Stimulated activated CD4-positive, alpha-beta T cell treated with anti-CD3 and anti-CD28 coated beads, Interleukin-4, amount 100 ng/mL, for 24 hours (primary cell): ENCODE measurements at places on chromosomes 4 and X.

GRCh38 chr4:122622400-122622799 is 1.5 kb upstream of the IL21 start:
- DNase-seq = no peak

- no peak for DNase-seq
Observed at GRCh38 chr4:8005814-8006215, 66.2 kb upstream of the AFAP1 start.

- DNase-seq = no peak
Observed at GRCh38 chr4:174763454-174764104, 65.5 kb downstream of the GLRA3 start.

DNA sequence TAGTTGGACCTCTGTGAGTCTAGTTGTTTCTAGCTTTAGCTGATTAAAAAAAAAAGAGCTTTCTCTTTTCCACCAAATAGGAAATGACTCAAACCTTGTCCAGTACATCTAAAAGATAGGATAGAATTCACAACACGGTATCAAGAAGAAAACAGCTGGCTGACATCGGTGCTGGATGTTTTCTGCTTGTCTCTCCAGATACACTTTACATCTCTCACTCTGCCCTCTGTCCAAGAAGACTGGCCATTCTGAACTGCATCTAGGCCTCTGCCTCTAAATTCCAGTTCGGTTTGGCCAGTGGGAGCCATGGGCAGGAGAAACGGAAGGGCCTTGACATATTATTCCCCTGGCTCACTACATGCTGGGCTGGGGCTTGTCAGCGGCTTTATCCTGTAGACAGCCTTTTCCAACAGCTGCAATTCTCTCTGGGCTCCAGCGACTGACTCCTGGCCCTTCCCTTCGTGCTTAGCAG is 57.3 kb upstream of the SHISA3 start:
- no peak for DNase-seq

DNA sequence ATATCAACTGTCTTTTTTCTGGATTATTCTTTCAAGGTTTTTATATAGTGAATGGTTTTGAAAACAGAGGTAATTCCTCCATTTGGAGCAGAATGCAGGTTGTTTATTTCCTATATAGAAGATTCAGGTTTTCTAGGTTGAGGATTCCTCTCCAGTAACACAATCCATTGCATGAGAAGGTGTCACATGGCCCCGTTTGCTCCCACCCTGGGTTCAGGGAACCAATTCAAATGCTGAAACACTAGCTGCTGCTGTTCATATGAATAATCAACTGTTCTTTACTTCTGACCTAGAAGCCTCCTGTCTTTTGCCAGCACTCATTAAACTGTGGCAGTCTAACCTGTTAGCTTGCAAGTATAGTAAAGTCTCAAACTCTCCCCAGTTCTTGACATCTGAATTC is 1316.9 kb upstream of the TENM3 start:
- DNase-seq = no peak

- no peak for DNase-seq
Observed at GRCh38 chr4:152786627-152787026, 6.9 kb downstream of the ARFIP1 start.

- no peak for DNase-seq
Observed at GRCh38 chrX:38987198-38987651, 186.0 kb downstream of the MID1IP1 start.
